ENCODE measurements at places on chromosomes 6 and 20.
A peak's percentile ranks its signal among the peaks of the same experiment; 100 is the strongest.

- DNase-seq: no peak
Observed at GRCh38 chr6:47234266-47234933, 75.3 kb downstream of the TNFRSF21 start.

DNA sequence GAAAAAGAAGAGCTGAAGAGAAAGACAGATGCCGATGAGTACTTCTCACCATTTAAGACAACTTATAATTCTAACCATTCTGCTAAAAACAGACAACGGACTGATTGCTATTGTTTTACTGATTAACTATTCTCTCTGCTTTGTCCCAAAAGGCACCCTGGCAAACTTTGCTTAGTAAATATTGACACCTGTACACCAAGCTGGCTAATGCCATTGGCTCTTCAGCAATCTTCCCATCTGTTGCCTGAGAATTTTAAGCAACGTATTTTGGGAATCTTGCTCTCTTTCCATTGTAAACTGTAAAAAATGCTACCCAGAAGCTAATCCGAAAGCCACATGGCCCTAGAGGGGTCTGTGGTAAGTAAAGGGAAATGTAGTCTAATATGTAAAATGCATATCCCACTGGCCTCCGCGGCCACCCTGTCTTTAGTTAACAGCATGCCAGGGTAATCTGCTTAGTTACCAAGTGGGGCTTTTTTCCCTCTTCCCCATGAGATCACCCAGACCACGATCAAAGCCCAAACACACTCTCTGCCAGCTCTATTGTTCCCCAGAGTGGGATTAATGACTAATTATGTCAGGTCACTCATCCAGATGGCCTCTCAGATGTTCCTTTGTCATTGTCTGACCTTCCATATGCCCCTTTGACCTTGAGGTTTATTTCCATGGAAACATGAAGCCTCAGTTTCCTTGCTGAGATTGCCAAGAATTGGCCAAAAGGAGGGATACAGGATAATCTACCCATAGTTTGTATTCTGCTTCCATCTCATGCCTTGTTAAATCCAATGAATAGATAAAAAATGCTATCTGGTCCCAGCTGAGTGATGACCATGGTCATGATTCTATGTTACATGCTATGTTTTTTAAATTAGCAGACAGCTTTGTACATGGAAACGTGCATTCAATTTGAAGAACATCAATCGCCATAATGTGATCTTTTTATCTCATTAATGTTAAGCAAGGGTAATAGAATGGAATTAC is 216.4 kb upstream of the MCHR2 start:
- DNase-seq: peak; percentile 3

DNA sequence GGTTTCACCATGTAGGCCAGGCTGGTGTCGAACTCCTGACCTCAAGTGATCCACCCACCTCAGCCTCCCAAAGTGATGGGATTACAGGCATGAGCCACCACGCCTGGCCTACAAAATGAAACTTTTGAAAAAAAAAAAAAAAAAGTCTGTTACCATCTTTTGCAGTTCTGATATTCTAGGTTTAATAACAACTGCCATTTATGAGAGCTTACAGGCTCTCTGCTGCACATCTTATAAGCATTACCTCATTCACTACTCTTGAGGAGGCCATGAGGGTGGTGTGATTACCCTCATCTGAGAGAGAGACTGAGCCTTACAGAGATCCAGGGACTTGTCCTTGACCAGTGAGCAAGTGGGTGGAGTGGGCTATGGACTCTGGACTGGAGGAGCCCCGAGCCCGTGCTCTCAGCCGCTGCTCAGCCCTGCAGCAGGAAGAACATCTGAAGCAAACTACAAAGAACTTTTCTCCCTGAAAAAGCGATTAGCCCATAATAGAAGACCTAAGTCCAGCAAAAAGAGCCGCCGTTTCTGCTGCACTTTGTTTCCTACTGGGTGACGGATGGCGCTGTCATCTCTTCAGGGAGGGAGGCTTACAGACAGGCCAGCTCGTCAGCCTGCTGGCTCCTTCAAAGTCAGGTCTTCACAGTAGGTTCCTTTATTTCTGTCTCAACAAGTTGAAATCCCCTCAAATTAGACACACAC is 119.8 kb upstream of the AKAP12 start:
- no peak for DNase-seq

GRCh38 chr6:141216726-141217125 is 916.0 kb upstream of the GJE1 start:
- no peak for DNase-seq

DNA sequence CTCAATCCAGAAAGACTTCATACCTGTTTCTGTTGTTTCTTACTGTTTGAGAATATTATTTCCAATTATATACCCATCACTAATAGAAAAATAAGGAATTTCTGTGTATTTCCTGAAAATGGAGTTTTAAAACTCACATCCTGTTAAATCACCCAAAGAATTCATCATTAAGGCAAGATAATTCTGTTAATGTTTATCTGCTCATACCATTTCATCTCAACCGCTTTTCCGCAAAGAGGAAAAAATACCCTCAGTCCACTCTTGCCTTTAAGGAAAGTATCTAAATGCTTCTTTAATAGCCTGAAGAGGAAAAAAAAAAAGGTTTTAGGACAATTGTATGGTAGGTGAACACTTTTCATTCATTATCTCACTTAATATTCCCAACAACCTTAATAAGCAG is 7.3 kb downstream of the TPMT start:
- DNase-seq: no peak

All from DMS53 (cell line).